Cerebellum (tissue), 4 donors: ENCODE measurements at places on chromosomes 6 and 20. TPM values are rescaled to one million over a fixed set of nuclear protein-coding genes. Genes with fewer than 3 reads are reported as not detected.

DNA sequence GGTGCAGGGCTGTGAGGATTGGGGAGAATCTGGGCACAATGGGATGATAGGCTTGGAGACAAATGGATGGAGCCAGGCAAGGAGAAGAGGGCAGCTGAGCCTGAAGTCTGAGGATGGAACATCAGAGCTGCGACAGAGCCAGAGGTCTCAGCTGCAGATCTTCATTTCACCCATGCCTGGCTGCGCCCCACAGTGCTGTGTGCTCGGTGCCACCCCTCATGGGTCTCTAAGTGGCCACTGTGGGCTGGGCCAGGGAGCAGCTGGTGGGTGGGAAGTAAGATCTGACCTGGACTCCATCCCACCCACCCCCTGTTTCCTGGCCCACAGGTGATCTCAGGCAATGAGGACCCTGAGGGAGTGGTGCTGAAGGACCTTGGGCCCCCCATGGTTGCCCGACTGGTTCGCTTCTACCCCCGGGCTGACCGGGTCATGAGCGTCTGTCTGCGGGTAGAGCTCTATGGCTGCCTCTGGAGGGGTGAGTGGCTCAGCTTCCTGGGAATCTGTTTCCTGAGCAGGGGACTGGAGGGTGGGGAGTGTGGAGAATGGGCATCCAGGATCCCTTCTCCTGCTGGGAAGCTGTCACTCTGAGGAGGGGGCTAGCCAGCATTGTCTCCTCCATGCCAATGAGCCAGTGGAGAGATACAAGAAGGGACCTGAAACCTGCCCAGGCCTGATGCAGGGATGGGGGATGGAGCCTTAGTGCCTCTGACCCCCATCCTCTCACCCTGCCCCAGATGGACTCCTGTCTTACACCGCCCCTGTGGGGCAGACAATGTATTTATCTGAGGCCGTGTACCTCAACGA is 6.5 kb downstream of the DDR1 start:
- DNase-seq = no peak

DNA sequence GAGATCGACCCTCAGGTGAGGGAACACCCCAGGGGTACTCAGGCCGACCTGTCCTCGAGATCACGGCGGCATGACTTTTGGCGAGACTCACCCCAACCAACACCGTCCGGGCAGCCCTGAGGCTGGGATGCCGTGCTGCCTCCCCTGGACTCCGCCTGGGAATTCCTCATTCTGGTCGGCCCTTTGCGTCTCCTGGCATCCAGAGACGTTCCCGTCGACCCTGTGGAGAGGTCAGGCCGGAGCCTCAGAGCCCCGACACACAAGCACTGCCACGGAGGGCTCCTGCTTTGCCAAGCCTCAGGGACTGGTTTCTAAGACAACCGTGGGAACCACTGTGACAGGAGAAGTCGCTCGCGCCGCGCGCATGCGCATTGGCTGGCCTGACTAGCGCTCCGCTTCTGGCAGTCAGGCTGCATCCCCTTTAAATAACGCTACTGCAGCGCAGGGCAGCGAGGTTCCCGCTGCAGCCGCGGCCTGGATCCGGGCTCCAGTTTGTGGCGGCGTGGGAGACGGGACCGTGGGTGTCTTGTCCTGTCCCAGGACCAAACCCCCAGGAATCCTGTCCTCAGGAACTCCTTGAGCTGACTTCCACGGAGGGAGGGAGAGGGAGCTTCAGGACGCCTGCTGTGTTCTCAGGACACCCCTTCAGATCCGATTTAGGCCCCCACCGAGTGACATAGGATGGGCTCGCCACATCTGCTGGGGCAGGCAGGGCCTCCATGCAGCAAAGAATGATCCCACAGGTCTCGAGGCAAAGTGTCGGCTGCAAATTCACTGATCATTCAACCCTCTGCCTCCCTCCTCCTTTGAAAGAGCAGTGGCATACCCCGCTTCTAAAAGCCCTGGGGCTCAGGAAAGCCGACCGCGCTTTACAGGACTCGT is 163.2 kb upstream of the ZNF337 start:
- peak; percentile 73 for DNase-seq

GRCh38 chr6:16674801-16675392 is 86.4 kb downstream of the ATXN1 start:
- DNase-seq = no peak

DNA sequence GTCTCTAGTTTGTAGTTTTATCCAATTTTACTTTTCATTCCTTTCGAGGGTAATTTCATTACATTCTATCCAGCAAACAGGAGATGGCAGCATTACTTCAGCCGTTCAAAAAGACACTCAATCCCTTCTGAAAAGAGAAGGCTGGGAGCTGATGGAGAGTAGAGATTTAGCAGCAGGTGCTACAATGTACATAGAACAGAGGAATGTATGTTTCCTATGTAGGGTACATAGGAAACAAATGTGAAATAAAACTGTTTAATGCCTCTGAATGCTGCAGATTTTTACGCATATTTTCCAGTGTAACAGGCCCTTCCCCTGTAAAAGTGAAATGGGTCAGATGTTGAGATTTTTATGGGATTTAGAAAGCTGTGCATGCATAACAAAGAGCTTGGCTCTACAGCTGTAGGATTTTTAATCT is 16.0 kb downstream of the RPS12 start:
- no peak for DNase-seq

- DNase-seq = no peak
Observed at GRCh38 chr6:37006793-37007339, 1.4 kb downstream of the FGD2 start.

DNA sequence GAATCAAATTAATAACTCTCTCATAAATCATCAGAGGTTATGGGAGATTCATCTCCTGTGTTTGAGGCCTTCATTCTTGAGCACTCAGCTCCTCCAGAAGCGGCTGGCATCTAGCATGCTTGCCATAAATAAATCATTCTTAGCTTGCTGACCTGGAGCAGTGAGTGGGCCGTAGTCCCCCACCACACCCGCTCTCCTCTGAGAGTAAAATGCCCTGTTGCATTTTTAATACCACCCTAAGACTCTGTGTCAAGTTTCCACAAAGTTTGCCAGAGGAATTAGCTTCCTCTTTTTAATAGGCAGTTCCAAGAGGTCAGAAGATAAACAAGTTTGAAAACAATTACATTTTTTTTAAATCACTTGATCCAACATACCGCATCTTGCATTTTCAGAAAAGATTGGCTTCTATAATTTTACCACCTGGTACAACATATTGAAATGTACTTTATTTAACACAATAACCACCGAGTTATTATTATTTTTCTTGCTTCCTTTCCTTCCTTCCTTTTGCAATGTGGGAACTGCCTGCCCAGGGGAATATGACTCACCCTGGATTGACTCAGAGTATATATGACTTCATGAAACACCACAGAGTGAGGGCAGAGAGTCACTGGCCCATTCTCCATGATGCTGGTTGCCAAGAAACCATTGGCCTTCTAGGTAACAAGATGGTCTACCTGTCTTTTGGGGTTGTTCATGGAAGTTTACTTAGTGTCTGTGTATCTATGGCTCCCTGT is 29.4 kb upstream of the CLIC5 start:
- DNase-seq = no peak

DNA sequence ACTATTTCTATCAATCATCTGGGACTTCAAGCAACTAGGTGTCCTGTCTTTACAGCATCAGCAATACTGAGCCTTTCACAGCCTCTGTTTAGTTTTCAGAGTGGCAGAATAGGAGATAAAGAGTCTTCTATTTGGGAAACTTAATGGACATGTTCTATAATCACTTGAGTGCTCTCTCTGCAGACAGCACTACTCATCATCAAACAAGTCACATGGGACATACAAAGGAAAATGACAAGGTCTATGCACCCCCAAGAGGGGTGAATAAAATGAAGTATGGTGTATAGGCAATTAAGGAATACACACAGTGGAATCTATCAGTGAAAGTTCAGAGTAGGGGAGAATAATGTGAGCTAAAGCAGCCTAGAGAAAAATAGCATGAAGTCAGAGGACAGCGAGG is 237.8 kb upstream of the THEMIS start:
- DNase-seq = no peak

GRCh38 chr20:56440346-56441007 is 27.9 kb upstream of the RTF2 start:
- DNase-seq = no peak

DNA sequence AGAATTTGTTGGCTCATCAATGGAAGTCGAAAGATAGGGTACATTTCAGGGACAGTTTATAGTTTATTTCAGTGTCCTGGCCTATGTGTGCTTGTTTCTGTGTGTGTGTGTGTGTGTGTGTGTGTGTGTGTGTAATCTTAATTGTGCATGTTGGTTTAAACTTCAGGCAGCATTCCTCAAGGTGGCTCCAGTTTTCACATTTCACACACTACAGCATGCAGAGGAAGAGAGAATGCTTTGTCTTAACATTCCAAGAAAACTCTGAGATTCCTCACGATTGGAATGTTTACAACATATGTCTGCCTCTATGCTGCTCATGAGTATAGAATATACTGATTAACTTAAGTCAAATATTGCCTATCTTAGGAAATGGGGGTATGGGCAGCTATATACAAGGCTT is 332.6 kb upstream of the EPHA7 start:
- no peak for DNase-seq

DNA sequence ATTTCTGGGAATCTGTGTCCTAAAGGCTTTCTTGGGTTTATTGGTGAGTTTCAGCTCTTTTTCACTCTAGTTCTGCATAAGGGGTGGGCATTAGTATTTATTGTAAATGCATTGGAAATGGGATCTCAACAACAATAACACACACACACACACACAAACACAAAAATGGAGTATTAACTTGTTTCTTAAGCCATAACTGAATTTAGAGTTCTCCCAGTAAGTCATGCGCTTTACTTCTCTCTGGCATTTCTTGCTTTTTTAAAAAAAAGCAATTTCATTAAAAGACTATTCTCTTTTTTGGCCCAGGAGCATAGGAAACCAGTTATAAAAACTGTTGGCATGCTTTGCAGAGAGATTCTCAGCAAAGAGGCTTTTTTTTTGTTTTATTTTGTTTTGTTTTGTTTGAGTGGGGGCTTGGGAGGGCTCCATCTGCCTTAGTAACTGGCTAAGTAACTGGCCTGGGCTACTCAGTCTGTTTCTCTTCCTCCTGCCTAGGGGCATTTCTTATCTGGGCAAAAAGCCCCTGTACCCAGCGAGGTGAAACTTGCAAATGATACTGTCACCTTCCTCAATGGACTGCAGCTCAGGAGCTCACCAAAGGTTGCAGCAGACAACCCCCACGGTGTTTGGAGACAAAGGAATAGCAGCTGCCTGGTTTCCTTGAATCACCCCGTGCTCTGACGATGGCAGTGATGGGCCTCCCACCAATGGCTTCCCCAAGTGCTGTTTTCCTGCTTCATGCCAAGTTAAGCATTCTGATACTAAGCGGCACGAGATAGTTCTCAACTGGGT is 128.5 kb downstream of the BCAS1 start:
- no peak for DNase-seq

DNA sequence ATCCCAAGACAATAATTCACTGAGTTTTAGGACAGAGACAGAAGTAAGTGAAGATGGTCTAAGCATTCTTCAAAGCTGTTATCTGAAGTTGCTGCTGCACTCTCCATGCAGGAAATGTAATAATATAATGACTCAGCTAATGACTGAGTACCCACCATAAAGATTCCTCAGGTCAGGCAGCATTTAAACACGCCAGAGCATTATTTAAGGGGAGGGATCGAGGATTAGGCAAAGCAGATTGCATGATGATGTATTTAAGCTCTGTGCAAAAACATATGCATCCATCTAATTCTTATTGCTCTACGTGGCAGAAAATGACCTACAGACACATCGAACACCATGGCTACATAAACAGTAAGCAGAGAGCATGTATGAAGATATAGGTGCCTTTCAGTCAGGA is 216.4 kb downstream of the UNC5CL start:
- no peak for DNase-seq

DNA sequence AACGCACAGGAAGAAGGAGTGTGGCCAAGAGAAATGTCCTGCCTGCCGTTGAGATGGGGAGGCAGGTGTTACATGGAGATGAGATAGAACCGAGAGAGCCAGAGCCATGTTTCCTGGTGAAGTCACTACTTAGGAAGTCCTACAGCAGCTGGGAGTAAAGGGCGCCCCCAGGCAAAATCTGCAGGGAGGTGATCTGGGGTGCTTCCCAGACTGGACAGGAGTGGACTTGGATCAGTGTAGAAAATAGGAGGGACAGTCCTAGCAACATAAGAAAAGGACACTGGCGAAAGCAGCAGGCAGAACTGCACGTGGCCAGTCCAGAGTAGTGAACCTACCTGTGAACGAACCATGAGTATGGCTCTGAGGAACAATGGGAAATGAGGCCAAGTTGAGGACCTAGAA is 85.3 kb downstream of the CD164 start:
- no peak for DNase-seq

- DNase-seq = no peak
Observed at GRCh38 chr6:95423331-95423730, 154.0 kb upstream of the MANEA start.

GRCh38 chr6:114997813-114998292 is 655.0 kb upstream of the HS3ST5 start:
- no peak for DNase-seq

GRCh38 chr6:158853072-158853879 is 34.1 kb upstream of the EZR start:
- DNase-seq = no peak

GRCh38 chr6:10555625-10556309 is 34.6 kb downstream of the GCNT2 start:
- DNase-seq = peak; percentile 83

- DNase-seq = no peak
Observed at GRCh38 chr6:50990750-50991446, 172.2 kb downstream of the TFAP2B start.

DNA sequence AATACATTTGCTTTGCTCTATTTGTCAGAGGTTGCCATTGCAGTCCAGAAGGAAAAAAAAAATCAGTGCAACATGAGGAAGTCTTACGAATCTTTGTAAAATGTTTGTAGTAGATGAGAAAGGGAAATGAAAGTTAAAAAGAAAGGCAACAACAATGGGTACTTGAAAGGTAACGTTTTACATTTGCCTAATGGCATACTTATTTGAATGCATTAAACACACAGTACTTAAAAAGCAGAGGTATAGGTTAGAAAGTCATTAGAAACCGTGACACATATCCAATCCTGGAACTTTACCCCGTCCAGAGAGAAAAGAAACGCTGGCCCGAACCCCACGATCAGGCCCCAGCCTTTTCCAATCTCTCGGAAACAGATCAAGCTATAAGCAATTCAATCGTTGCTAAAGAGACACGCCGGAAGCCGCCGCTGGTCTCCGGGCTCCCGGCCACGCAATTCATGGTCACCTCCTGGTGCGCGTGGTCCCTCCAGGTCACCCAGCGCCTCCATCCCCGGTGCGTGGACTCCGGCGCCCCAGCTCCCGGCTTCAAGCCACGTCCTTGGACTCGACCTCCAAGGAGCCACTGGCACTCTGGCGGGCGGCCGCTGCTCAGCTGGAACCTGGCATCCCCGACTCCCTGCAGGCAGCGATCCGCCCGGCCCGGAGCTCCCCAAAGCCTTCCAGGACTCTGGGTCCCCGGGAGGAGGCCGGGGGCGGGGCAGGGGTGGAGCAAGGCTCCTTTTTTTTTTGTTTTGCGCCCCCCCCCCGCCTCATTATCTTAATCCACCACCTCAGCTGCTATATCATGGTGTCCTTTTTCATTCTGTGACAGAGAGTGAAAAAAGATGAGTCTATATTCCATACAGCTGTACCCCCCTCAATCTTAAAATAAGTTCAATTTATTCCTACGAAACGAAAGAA is at the start of gene SLC18B1:
Gene SLC18B1 (minus strand): TSS at position 687 of the 918 bp plus-strand sequence. CDS start 181 bp downstream, at position 506.
- DNase-seq = peak; percentile 61

Gene MYL9
- total RNA-seq = 0.36 TPM

Gene HLA-DOB
- not detected for total RNA-seq

Gene ARFGEF3
- total RNA-seq = 38.3 TPM

Gene KIAA0408
- total RNA-seq = 74.0 TPM

Gene FAM162B
- 1.4 TPM for total RNA-seq

Gene BPIFA3
- not detected for total RNA-seq

Gene GJA10
- not detected for total RNA-seq
